ENCODE measurements at places on chromosomes 2 and 18.

DNA sequence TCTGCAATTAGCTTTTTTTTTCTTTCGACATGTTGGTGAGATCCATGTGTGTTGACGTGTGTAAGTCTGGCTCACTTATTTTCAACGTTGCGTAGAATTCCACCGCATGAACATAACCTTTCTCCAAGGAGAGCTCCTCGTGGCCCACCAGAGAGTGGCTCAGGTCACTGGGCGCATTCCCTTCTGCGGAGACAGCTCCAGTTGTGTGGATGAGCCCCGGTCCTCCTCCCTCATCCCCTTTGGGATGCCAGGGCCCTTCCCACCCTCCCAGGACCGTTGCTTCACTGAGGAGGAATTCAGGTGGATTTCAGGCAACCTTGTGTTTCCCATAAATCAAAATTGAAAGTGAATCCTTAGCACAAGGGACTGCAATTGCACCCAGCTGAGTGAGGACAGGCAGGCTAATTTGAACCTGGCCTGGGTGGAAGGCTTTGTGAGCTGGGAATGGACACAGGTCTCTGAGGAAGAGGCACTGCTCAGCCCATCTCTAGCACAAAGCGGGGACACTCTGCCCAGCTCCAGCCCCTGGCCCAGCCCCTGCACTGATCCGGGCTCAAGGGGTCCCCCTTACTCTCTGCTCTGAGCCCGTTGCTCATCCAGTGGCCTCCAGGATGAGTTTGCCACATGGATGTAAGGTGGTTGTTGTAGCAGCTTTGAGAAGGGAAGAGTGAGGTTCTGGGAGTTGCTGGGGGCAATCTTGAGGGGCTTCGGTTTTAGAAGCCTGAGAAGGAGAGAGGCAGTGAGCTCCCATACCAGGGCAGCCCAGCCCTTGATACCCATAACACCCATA is 57.8 kb upstream of the HAAO start:
- DNase-seq = no peak

- no peak for DNase-seq
These were observed 793.0 kb upstream of the FANCL start for GRCh38 chr2:59034106-59034505.

DNA sequence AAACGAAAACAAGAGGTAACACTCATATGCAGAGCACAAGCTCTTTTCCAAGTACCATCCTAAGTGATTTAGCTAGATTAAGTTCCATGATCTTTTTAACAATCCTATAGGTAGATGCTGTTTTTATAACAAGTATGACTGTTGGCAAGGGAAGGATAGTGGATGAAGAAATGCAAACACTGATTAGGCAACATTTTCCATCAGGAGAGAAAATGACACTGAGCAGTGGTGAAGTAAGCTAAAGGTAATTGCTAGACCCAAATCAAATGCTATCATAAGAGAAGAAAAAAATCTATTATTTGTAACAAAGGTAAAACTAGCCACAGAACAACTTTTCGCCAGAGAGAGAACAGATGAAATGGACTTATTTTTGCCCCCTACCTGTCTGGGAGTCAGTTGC is 34.3 kb upstream of the BARD1 start:
- DNase-seq = no peak

- no peak for DNase-seq
These were observed 46.3 kb downstream of the DYSF start for GRCh38 chr2:71499691-71500090.

DNA sequence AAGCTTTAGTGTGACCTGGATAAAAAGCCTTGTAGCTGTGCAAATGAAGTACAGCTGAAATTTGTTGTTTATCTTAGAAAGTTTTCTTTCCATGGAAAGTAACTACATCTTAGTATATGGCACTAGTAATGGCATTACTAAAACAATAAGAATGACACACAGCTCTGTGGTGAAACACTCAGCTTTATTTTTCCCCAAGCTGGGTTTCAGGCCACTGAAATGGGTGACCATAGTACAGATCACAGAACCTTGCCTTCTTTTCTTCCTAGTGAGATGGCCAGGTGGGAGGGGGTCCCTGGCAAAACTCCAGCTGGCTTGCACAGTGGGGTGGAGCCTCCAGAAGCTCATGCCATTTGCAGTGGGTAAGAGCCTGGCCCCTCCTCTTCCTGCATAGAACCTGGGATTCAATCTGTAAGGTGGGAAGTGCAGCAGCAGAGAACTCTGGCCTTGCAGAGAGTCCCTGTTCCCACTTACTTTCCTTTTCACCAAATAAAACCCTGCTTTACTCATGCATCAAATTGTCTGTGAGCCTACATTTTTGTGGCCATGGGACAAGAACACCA is 17.6 kb upstream of the GRP start:
- DNase-seq = no peak

DNA sequence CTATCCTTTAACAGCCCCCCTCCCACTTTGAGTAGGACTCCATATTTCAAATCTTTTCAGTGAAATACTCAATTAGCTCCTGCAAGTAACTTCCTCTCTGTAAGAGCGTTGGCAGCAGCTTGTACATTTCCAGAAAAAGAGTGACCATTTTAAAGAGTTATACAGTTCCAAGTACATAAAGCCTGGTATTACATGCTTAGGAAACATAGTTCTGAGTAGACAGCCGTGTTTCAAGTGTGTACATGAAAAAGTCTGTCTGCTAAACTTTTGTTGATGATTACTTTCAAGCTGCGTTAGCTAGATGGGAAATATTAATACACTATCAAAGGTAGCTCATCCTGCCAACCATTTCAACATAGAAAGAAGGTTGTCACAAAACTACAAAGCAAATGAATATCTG is 112.8 kb downstream of the ZNF521 start:
- no peak for DNase-seq

- no peak for DNase-seq
These were observed 141.7 kb upstream of the TWIST2 start for GRCh38 chr2:238706163-238706562.

DNA sequence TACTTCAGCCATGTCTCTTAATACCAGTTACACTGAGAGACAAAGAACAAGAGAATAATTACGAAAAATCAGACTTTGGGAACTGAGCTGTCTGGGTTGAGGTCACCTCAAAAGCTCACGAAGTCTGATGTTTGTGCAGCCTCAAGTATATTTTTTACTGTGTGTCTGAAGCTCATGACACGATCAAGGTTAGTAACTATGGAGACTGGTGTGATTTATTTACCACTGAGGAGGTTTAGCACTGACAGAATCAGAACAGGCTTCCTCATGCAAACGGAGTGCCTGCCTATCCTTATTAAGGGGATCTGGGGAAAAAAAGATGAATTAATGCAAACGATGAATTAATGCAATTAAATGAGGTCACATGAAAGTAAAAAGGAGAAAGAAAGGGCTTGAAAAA is 61.1 kb upstream of the RAPH1 start:
- DNase-seq = no peak

- no peak for DNase-seq
These were observed at the start of gene EMILIN1 for GRCh38 chr2:27078267-27079194. TSS of gene EMILIN1 (plus strand) at chr2:27078615. CDS start at chr2:27079066, 451 bp downstream.

- DNase-seq = no peak
These were observed 212.6 kb downstream of the SH3RF3 start for GRCh38 chr2:109341355-109342255.

GRCh38 chr2:112493858-112494648 is 12.1 kb downstream of the TTL start:
- DNase-seq = no peak

GRCh38 chr18:3110034-3110752 is 97.2 kb upstream of the LPIN2 start:
- DNase-seq = no peak

DNA sequence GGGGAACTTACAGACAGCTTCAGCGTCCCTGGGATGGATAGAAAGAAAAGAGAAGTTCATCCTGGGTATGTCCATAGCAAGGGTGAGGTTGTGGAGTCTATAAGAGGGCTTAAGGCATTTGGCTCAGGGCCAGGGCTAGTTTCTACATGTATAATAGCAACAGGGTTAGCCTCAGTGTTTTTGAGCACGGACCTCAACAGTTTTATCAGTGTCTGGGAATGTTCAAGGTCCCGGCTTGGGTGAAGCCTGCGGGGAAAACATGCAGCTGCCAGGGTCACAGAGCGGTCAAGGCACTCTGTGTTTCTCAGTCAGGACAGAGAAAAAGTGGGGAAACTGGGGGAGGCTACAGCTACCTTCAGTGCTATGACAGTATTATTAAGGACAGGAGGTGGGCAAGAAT is 427.7 kb upstream of the HS6ST1 start:
- no peak for DNase-seq

- no peak for DNase-seq
These were observed 154.7 kb upstream of the DOK6 start for GRCh38 chr18:69246027-69246426.

DNA sequence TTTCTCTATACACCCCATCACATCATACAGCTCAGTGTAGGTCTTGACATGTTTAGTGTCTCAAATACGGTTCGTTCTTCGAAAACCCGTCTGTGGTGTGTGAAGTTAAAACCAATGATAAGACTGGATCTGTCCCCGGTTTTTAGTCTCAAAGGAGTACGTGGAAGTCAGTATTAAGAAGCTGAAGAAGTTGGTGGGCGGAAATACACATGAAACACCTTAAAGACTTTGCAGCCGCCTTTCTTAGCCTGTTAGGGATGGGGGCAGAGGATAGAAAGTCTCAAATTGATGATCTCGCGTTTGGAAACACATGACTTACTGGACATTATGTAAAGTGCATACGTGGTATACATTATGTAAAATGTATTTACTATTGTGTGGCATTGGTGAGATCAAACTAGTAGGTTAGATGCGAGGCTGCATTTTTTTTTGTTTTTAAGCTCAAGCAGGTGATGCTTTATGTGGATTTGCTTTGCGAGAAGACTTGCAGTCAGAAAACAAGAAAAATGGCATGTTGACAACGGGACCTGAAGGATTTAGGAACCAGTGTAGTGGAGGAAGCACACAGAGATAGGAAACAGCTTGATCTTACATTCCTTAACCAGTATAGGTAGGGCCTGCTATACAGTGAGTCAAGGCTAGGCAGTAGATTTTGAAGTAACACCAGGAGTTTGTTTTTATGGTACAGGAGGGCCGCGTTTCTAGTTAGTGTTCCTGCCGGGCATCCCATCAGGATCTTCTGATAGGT is 1.2 kb downstream of the CNOT11 start:
- DNase-seq = no peak

- DNase-seq = no peak
These were observed 6.0 kb downstream of the NCK2 start for GRCh38 chr2:105750735-105751134.

- DNase-seq = no peak
These were observed 58.2 kb upstream of the ITGA4 start for GRCh38 chr2:181399027-181399426.

DNA sequence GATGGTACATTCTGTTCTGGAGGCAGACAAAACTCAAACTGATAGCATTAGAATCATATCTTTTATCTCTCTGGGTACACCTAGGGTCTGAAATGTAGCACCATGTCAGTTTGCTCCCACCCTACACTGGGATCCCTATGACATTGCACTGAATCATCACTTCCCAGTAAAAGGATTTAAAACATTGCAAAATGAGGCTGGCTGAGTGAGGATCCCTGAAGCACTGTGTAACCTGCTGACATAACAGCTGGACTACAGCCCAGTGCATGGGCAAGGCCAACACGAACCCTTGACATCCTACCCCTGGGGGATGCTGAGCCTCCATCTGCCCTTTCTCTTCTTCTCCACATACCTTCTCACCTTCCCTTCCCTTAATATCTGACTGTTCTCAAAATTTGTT is 253.2 kb downstream of the TTC32 start:
- no peak for DNase-seq

- DNase-seq = no peak
These were observed 92.2 kb upstream of the MBOAT2 start for GRCh38 chr2:9095690-9096089.

DNA sequence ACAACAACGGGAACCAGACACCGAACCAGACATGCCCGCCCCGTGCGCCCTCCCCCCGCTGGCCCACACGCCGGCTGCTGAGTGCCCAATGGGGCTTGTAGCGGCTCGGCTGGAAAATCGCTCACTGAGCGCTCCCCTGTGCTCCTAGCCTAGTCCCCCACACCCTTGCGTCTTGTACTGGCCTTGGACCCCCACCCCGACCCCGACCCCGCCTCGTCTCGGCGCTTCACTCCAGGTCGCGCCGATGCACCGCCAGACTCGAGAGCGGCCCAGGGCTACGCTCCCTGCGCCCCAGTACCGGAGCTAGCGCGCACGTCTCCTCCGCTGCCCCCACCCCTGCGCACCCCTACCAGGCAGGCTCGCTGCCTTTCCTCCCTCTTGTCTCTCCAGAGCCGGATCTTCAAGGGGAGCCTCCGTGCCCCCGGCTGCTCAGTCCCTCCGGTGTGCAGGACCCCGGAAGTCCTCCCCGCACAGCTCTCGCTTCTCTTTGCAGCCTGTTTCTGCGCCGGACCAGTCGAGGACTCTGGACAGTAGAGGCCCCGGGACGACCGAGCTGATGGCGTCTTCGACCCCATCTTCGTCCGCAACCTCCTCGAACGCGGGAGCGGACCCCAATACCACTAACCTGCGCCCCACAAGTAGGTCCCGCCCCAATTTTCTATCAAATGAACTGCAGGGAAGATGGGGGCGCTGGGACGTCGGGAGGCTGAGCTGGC is 1.5 kb downstream of the GAD1 start:
- DNase-seq = no peak

- no peak for DNase-seq
These were observed 43.8 kb downstream of the SCRN3 start for GRCh38 chr2:174439323-174439722.

GRCh38 chr18:54983041-54983686 is 23.9 kb upstream of the CCDC68 start:
- DNase-seq = no peak

- DNase-seq = no peak
These were observed 75.3 kb downstream of the HNRNPLL start for GRCh38 chr2:38527338-38528007.

GRCh38 chr2:162369551-162369950 is 25.6 kb downstream of the GCA start:
- DNase-seq = no peak

- DNase-seq = no peak
These were observed 96.1 kb downstream of the PID1 start for GRCh38 chr2:229174794-229175496.
